Right cardiac atrium (tissue), 5 donors: ENCODE measurements at places on chromosomes 3 and 15.

- DNase-seq, result no peak
Observed at GRCh38 chr3:129310111-129311011, 31.7 kb downstream of the HMCES start.

- DNase-seq, result no peak
Observed at GRCh38 chr3:49716169-49716568, 3.3 kb downstream of the AMIGO3 start.

DNA sequence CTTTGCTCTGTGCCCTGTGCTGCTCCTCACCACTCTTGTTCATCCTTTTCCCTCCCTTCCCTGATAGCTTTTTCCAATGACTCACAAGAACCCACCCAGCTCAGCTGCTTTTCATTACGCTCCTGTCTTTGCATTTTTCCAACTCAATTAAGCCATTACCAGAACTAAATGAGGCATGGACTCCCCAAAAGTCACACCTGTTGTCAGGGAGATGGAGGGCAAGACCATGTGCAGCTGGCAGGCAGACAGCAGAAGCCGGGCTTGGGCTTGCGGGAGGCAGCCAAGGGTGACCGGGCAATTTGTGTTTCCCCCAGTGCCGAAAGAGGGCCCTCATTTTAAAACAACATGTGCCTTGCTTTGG lies 64.3 kb downstream of the CASR start:
- no peak for DNase-seq

DNA sequence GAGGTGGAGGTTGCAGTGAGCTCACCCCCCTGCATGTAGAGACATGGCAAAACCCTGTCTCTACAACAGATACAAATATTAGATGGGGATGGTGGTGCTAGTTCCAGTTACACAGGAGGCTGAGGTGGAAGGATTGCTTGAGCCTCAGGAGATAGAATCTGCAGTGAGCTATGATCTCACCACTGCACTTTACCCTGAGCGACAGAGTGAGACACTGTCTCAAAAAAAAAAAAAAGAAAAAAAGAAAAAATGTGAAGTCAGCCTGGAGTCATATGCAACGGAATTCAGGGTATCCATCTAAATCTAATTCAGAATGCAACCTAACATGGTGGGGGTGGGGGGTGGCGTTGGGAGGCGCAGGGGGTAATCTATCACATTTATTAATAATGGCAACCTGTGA lies 37.1 kb upstream of the NR2F2 start:
- no peak for DNase-seq

DNA sequence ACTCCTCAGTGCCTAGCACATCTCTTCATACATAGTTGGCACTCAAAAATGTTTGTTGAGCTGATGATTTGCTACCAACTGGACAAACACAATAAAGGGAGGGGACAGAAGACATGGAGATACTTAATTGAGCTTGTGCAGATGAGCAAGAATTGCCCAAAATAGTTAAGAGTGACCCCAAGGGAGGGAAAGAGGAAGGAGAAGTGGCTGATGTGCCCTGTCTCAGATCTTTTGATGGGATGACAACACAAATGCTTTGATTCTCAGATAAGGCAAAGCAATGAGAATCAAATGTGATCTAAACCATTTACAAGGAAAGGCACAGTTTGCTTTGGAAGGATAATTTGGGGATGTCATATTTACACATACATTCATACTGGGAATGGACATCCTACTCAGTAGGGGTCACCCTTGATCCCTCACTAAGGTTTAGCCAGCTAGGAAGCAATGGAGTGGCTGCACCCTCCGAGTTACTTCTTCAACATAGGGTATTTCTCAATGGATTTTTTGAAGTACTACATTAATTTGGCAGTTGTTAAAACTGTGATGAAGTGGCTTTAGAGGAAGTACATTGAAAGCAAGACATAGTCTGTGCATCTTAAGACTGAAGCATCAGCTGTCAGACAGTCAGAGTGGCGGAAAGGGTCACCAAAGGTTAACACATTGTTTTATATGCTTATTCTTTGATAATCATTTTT lies 21.9 kb upstream of the SSR3 start:
- DNase-seq, result no peak

GRCh38 chr3:188557235-188557634 lies 403.3 kb downstream of the LPP start:
- DNase-seq, result no peak

GRCh38 chr3:17830788-17831187 lies 88.4 kb upstream of the TBC1D5 start:
- DNase-seq, result no peak

DNA sequence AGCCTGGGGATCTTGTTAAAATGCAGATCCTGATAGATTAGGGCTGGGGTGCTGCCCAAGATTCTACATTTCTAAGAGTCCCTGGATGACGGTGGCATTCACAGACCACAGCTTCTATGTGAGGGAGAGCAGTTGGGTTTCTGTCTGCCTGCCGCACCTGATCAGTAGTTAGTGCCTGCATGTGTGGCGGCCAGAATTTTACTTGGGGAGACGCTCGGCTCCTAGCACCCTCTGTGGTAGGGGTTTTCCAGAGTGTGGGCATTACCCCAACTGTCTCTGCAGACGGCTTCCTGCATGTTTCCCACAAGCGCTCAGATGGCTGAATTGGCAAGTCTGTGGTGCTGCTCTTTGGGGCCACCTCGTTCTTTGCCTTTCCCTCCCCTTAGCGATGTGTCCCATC lies 8.3 kb downstream of the GHRL start:
- DNase-seq, result no peak

GRCh38 chr3:105413343-105413887 lies 46.7 kb downstream of the ALCAM start:
- no peak for DNase-seq

- DNase-seq, result peak; percentile 35
Observed at GRCh38 chr3:172138792-172139507, 99.6 kb downstream of the FNDC3B start.

DNA sequence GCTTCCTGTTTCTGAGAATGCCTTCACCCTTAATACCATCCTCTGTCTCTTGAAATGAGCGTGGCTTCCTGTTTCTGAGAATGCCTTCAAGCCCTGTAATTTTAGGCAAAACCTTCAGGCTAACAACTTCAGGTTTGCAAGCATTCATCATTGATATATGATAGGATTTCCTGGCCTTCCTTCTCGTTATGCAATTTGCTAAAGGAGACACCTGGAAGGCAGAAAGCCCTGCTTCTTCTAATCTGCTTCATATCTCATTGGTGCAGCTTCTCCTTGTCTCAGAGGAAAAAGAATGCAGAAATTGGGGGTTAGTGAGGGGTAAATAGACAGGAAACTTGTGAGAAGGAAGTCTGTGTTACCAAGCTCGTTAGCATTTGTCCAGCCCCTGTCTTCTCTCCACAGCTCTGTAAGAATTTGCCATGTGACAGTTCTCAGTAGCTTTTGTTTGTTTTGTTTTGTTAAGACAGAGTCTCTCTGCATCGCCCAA lies 7.3 kb downstream of the ARL6IP5 start:
- DNase-seq, result no peak

GRCh38 chr3:184635126-184635525 lies 73.5 kb downstream of the EPHB3 start:
- DNase-seq, result peak; percentile 56

GRCh38 chr15:78682004-78682651 lies 41.1 kb upstream of the CHRNB4 start:
- DNase-seq, result no peak

DNA sequence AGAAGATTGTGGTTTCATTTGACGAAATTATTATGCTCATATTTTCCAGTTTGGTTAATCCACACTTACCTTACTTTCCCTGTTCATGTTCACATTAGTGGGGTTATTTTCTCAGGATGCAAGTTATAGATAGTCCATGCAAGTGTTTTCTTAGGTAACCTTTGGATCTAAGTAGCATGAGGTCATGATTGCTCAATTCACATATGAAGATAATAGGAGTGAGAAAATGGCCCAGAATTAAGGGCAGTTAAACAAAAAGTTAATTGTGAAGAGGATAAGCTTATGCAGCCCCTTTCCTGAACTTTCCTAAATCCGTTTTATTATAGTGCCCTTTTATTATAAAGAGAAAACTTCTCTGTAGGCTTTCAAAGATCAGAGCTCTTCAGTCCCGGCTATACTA lies 83.4 kb downstream of the CD200R1L start:
- DNase-seq, result no peak

DNA sequence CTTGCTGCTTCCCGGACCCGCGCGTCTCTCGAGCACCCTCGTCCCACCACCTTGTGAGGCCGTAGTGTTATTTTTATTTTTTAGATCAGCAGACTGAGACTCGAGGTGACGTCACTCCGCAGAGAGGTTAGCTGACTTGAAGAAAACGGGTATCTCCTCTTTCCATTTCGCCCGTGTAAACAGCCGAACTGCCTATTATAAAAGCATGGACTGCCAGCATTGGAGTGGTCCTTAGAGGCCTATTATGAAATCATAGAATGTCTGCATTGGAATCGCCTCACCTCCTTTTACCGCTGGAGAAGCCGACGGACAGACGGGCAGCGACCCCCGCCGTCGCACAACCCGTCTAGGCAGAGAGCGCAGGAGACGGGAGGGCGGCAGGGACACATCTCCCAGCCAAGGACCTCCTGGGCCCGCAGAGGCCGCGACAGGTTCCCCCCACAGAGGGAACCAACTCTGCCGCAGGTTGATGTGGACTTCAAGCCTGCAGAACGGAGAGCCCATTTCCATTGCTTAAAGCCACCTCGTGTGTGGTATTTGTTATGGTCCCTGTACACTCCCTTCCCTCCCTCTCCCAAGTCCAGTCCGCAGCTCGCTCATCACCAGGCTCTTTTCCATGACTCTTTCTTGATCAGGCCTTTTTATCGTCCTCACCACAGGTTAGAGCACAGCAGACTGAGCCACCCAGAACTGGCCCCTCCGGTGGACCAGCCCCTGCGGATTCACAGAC lies 540 bp upstream of the PPP1R2 start:
- peak; percentile 29 for DNase-seq

DNA sequence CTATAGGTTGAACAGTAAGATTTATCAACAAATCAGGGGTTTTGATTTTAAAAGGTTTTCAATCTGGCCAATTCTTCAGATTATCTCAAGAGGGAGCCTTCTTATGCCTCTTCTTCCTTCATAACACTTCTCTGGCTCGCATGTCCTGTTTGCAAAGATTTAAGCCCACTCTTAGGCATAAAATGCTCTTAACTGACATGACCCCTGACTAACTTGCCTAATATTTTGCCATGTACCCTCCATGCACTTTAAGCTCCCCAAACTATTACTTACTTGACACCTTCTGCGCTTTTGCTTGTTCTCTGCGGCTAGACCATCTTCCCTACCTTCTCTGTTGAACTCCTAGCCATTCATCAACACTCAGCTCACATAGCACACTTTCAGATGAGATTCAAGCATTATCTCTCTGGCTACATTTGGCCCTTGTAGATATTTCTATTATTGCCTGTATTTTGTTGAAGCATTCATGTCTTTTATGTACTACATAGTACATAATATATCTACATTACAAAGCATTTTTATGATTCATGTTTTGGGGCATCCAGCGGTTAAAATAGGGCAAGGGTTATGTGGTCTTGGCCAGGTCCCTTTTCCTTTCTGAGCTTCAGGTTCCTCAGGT lies 1.0 kb upstream of the ARIH1 start:
- no peak for DNase-seq

DNA sequence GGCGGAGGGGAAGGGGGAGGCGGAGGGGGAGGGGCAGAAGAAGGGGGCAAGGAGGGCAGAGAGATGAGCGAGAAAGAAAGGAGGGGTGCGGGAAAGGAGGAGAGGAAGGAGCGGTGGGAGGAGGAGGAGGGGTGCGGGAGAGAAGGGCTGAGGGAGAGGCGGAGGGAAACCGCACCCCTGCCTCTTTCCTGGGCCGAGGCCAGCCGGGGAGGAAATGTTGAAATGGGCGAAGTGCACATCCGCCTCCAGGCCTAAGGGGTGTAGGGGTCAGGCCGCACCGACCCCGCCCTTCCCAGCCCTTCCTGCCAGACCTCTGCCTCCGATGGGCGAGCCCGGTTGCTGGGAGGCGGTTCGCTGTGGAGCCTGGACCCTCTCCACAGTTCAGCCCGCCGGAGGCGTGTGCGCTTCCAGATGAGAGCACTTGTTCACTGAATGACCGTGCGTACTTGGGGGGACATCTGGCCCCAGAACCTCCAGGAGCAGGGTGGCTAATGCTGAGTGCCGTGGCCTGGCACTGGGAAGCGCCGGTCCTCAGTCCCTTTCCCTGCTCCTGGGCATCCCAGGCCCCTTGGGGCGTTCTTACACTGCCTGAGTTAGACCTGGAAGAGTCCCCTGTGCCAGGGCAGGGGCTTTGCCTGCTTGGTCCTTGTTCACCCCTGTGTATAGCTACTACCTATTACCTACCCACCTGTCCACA lies 110.3 kb upstream of the KLF13 start:
- peak; percentile 98 for DNase-seq

DNA sequence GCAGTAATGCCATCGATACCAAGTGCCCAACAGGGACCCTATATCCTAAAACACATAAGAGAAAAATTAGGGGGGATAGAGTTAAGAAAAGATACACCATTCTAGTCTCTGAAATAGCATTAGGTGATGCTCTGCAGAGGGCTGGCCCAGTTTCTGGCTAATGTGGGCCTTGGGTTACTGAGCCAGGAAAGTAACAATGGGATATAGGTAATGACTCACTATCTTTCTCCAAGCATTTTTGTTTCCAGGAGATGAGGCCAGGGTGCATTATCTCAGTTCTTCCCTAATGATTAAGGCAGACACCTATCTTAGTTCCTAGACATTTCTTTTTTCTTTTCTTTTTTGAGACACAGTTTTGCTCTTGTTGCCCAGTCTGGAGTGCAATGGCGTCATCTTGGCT lies 50.0 kb downstream of the PRKAR2A start:
- DNase-seq, result no peak

- DNase-seq, result no peak
Observed at GRCh38 chr3:51887620-51888019, 12.2 kb upstream of the IQCF5 start.

GRCh38 chr3:8979262-8979661 lies 16.0 kb upstream of the RAD18 start:
- DNase-seq, result no peak

DNA sequence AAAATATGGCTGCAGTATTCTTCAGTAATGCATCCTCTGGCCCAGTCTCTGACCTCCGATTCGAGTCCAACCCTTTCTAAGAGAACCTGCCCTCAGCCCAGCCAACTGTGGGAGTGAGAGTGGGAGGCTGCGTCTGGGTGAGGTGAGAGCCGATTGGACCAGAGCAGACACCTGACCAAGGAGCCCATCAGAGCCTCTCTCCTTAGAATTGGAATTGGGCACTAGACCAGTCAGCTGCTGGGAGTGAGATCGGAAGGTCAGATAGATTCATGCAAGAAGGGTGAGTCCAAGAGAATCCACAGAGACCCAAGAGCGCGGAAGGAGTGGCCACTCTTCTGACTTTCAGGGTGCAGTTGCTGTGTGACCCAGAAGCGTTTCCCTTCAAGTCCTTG lies 10.2 kb downstream of the RASL12 start:
- DNase-seq, result no peak

GRCh38 chr3:23915537-23916108 lies 1.2 kb downstream of the NKIRAS1 start:
- DNase-seq, result no peak

DNA sequence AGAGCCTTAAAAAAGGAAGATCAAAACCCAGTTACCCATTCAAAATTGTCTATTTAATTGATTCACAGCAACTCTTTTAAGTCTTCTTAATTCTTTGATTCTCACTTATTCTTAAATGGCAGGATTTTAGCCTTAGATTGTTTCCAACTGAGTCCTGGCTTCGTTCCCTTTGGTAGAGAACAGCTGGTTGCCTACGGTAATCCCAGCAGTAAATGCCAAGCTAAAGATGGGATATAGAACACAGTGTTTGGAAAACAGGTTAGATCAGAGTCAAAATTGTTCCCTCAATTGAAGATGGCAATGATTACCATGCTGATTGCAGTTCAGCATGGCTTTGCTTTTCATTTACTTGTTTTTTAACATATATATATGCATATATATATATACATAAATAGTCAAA lies 300.9 kb downstream of the PYDC2 start:
- DNase-seq, result no peak

GRCh38 chr15:27089676-27090075 lies 118.7 kb downstream of the GABRG3 start:
- no peak for DNase-seq
